ENCODE measurements at places on chromosomes 5 and 9.

DNA sequence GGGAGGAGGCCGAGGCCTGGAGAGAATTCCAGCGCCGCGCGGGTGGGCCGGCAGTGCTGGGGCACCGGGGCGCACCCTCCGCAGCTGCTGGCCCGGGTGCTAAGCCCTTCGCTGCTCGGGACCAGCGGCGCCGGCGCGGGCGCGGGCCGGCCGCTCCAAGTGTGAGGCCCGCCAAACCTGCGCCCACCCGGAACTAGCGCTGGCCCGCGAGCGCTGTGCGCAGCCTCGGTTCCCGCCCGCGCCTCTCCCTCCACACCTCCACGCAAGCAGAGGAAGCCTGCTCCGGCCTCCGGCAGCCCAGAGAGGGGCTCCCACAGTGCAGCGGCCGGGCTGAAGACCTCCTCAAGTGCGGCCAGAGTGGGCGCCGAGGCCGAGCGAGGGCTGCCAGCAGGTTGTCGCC is 7.7 kb upstream of the SRFBP1 start:
- no peak for DNase-seq

DNA sequence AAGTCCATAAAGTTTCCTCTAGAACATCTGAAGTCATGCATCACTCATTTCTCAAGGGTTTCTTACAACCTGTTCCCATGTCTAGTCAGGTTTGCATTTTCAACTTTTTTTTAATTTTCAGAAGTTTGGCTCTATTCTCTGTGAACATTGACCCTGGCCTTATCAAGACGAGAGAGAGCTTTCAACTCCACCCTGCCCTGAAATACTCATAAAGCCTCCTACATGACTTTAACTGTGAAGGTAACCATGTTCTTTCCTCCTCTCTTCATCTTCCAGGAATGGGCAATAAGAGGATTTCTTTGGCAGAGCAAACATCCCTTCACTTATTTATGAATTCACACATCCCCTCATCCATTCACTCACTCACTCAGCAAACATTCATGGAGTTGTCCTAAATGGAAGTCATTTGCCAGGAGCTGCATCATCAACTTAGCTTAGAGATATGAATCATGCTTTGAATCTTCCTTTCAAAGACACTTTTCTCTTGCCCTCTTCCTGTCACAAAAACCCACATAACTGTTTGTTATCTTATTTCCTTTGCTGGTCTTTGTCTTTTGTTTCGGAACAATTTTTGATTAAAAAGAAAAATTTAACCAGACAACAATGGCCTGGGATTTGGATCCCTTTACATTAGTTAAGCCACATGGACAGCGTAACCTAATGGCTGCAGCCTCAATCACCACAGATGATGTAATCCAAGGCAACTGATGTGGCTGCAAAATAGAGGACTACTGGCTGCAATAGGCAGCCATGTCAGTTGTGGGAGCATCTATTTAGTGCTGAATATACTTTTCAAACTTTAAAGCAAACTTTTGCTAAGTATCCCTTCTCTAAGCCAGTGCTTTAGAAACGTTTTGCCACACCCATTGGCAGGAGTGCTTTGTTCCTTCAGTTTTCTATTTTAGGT is 43.0 kb upstream of the GNAQ start:
- DNase-seq = no peak

GRCh38 chr5:138956801-138957200 is 81.7 kb upstream of the LRRTM2 start:
- no peak for DNase-seq

- DNase-seq = no peak
Measured at GRCh38 chr9:129964901-129965734, 77.9 kb downstream of the FNBP1 start.

- DNase-seq = no peak
Measured at GRCh38 chr9:125752070-125752628, 5.0 kb downstream of the PBX3 start.

DNA sequence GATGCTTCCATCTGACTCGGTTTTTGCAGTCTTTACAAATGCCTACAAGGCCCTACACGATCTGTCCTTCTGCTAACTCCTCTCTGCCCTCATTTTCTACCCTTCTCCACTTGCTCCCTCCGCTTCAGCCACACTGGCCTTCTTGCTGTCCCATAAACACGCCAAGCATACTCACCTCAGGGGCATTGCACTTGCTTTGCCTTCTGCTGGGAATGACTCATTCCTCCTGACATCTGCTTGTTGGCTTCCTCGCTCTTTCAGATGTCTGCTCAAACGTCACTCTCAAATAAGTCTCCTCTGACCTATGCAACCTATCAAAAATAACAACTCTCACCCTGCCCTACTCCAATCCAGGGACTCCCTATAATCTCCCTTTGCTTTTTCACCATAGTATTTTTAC is 28.2 kb downstream of the CDC25C start:
- DNase-seq = no peak

DNA sequence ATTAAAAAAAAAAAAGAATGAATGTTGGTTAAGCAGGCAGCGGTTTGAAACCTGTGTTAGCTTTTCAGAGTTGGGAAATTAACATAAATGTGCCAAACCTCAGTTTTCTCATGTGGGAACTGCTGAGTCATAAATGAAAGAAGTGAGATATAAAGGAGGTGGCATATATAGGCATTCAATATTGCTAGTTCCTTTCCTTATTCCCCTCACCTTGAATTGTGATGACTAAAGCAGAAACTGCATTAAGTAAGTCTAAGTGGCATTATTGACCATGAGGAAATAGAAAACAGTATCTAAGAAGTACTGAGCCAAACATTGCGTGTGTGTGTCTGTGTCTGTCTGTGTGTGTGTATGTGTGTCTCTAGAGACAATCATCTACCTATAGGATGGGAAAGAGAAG is 691.2 kb downstream of the TLR4 start:
- DNase-seq = no peak

Data from left renal pelvis (tissue), 4 donors.